ENCODE measurements at places on chromosomes 2 and 18.

DNA sequence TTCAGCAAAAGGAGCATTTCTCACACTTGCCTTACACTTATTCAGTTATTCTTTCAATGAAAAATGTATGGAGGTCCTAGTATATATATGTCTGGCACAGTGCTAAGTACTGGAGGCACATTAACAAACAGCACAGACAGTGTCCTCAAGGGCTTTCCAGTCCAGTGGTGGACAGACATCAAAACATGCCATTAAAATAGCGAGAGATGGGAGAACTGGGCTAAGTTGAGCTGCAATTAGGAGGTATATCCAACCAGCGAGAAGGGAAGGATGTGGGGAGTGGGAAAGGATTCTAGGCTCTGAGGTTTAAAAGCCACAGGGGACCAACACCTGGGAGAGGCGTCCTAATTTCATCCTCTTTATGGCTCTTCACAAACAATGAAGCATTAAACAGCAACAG is 127.5 kb upstream of the TTC39C start:
- DNase-seq = no peak

DNA sequence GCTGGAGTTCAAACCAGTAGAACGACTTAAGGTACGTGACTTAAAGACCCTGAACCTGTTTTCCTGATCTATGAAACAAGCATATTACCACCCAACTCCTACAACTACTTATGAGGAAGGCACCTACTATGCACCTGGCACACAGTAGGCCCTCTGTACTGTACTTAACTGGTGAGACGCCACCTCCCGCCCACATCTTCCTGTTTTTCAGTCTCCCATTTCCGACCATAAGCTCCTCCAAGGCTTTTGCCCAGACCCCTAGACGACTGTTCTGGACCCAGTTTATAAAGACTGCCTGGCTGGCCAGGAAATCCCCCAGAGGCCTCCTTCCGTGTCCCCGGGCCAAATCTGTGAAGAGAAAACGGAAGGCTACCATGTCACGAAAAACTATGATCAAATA is 1.5 kb downstream of the GALNT14 start:
- DNase-seq = no peak

DNA sequence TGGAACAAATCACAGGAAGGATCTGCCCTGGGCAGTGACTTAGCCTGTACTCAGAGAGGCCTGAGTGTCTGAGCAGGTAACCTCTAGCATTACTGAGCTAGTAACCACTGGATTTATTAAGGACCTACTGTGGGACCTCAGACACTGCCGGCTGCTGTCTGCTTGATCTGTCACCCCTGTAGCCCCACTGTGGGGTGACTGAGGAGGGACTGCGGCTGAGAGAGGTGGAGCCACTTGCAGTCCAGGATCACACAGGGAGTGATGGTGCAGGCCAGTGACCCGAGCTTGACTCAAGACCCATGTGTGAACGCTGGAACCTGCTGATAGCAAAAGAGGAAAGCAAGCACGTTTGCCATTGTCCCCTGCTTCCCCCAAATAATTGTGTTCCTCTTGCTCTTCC is 15.6 kb downstream of the CHMP1B start:
- DNase-seq = no peak

DNA sequence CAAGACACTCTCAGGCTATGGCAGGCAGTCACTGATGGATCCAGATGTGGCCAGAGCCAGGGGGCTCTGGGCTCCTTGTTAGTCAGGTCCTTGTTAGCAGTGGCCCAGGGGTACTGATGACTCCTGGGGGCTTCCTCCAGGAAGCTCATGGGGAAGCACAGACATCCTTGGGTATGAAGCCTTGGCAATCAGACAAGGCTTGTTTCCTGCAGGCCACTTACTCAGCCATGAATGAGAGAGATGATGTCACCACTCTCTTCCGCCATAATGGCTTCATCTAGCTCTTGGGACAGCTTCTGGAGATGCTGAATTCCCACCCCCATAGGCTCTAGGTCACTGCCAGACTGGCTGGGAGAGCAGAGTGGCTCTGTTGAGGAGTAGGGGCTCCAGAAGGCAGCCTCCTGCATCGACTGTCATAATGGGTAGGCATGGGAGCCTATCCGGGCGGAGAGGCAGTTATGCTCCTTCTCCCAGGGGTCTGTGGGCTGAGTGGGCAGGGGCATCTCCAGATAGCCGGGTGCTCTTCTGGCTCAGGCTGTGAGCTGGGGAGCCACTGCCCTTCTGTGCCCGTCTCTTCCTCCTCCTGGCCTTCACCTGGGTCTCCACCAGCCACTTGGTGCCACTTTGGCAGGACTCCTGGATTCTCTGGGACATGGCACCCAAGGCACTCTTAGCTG is 40.2 kb upstream of the BMPR2 start:
- no peak for DNase-seq

GRCh38 chr2:4715065-4715464 is 977.1 kb upstream of the SOX11 start:
- DNase-seq = peak; percentile 30

DNA sequence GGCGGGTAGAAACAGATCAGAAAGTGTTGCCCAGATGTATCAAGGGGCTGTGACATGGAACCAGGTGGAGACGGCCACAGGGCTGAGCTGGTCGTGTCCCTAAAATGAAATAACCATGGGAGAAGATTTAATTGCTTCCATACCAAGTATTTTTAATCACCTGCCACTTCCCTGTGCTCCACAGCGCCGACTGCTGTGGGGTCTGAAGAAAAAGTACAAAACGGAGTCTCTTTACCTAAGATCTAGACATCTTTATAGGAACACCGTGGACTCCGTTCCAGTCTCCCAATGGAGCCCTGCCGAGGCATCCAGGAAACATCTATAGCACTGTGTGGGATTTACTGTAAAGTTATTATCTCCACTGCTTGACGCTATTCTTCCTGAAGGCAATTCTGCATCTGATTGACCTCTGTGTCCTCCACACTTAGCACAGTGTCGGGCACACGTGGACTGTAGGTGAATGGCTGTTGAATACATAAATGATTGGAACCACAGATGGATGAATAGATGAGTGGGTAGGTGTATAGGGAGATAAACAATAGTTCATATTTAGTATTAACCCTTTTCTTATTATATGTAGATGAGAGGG is 21.6 kb upstream of the GYPC start:
- no peak for DNase-seq

GRCh38 chr2:86020984-86021383 is 84.7 kb downstream of the POLR1A start:
- no peak for DNase-seq

DNA sequence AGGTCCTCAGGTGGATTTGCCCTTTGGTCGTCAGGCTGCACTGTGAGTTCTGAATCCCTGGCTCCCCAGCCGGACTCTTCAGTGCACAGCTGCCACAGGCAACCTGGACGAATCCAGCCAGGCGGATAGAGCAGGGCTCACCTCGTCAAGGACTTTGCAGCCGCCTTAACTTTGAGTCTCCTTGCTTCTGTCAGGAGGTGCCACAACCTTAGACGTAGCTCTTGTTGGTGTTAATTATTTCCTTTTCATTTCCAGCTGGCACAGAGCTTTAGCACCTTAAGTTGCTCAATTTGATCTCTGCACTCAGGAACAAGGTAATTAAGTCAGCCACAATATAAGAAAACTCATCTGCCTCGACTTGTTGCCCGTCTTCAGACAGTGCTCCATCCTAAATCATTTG is 17.7 kb downstream of the SMIM21 start:
- DNase-seq = no peak

GRCh38 chr2:33371304-33372090 is 105.0 kb upstream of the RASGRP3 start:
- DNase-seq = no peak

Measured in D341Med (cell line).